ENCODE measurements at places on chromosomes 1 and 21. TPM values are rescaled to one million over a fixed set of nuclear protein-coding genes. Genes with fewer than 3 reads are reported as not detected.

- H3K4me3 ChIP-seq = no peak overlapping the region
- no peak for DNase-seq
- H3K36me3 ChIP-seq = no peaks in the 10 kb centered on the region
- H3K27ac ChIP-seq = no peak overlapping the region
Observed at GRCh38 chr1:203178821-203179666, 3.4 kb upstream of the MYBPH start.

- no peaks in the 10 kb centered on the region for H3K36me3 ChIP-seq
- no peak for DNase-seq
- no peaks in the 10 kb centered on the region for H3K4me1 ChIP-seq
- H3K27me3 ChIP-seq = no peaks in the 10 kb centered on the region
- H3K27ac ChIP-seq = no peak overlapping the region
Observed at GRCh38 chr1:60974524-60975372, 107.6 kb upstream of the NFIA start.

GRCh38 chr21:37668462-37669239 is 247.6 kb downstream of the KCNJ6 start:
- no peaks in the 10 kb centered on the region for H3K4me1 ChIP-seq
- no peak overlapping the region for H3K27ac ChIP-seq
- DNase-seq = no peak
- H3K4me3 ChIP-seq = no peak overlapping the region

GRCh38 chr1:113809670-113810602 is 2.3 kb downstream of the RSBN1 start:
- no peak overlapping the region for H3K27ac ChIP-seq
- peak overlapping the region; percentile 82 for H3K4me3 ChIP-seq
- DNase-seq = no peak

GRCh38 chr1:203986887-203987461 is 85.9 kb upstream of the SOX13 start:
- no peaks in the 10 kb centered on the region for H3K27me3 ChIP-seq
- H3K4me3 ChIP-seq = no peak overlapping the region
- H3K27ac ChIP-seq = no peak overlapping the region
- DNase-seq = no peak
- H3K4me1 ChIP-seq = no peaks in the 10 kb centered on the region
- no peaks in the 10 kb centered on the region for H3K36me3 ChIP-seq

Gene MAGI3
- total RNA-seq = 11.7 TPM

Gene TNNT2
- total RNA-seq = 0.24 TPM

Gene TSPAN1
- 2.6 TPM for total RNA-seq

Data from right lobe of liver (tissue), 6 donors.